HT-29 (cell line): ENCODE measurements at places on chromosomes 11 and 22. TPM values are rescaled to one million over a fixed set of nuclear protein-coding genes. Genes with fewer than 3 reads are reported as not detected.
A peak's percentile ranks its signal among the peaks of the same experiment; 100 is the strongest.

Gene ASCC2
- total RNA-seq = 52.2 and 97.2 TPM in 2 replicates

GRCh38 chr22:48268771-48269552 lies 1506.5 kb downstream of the TBC1D22A start:
- DNase-seq = peak; percentile 56

Gene HBG1
- not detected in 2 replicates for total RNA-seq

DNA sequence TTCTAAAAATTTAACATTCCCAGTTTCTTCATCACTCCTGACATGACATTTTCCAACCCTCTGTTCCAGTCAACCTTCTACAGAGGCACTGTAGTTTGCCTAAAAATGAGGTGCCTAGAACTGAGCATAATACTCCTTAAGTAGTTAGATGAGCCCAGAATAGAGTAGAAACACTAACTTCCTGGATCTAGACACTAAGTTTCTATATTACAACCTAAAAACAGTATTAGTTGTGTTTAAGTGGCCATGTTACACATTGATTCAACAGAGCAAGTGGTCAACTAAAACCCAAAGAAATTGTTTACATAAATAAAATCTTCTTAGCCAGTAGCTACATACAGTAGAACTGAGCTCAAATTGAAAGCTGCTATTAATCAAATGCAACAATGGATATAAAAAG lies 1.3 kb downstream of the HPS5 start:
- DNase-seq = no peak

- no peak for DNase-seq
Measured at GRCh38 chr22:27406389-27406861, 395.1 kb downstream of the MN1 start.

DNA sequence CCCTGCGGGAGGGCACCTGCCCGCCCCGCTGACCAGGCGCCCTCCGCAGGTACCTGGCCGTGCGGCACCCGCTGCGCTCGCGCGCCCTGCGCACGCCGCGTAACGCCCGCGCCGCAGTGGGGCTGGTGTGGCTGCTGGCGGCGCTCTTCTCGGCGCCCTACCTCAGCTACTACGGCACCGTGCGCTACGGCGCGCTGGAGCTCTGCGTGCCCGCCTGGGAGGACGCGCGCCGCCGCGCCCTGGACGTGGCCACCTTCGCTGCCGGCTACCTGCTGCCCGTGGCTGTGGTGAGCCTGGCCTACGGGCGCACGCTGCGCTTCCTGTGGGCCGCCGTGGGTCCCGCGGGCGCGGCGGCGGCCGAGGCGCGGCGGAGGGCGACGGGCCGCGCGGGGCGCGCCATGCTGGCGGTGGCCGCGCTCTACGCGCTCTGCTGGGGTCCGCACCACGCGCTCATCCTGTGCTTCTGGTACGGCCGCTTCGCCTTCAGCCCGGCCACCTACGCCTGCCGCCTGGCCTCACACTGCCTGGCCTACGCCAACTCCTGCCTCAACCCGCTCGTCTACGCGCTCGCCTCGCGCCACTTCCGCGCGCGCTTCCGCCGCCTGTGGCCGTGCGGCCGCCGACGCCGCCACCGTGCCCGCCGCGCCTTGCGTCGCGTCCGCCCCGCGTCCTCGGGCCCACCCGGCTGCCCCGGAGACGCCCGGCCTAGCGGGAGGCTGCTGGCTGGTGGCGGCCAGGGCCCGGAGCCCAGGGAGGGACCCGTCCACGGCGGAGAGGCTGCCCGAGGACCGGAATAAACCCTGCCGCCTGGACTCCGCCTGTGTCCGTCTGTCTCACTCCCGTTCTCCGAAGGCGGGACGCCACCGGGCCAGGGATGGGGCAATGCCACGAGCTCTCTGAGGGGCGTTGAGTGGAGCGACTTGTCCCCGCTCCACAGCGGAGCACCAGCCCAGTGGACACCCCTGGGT lies 1.8 kb downstream of the GALR3 start:
- no peak for DNase-seq

DNA sequence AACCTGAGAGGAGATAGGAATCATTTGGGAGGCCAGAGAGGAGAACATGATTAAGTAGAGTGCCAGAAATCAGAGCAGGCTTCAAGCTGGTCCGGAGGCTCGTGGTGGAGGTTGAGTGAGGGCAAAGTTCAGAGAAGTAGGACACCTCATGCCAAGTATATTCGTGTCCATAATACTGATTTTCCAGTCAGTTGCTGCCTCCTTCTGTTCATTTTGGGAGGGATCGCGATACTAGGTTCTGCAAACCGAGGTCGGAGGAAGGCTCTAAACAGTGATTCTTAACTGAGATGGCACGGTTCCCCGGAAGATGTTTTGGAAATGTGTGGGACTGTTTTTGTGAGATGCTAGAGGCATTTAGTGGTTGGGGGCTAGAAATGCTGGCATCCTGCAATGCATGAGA lies 13.6 kb upstream of the CD3E start:
- DNase-seq = peak; percentile 92

DNA sequence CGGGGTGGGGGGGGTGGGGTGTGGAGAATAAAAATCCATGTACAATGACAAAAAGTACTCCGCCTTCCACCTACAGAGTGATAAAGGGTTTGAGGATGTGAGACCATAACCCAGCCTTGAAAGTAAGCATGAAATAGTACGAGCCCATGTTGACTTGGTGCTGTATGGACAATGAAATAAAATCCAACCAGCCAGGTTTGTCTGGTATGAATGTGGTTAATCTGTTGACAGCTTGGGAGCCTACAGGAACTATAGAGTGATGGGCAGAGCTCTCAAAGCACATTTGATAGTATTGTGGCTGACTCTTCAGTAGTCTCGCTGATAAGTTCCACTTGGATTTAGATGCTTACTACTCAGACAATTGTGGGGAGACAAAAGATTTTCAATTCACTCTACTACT lies 48.8 kb upstream of the CD44 start:
- no peak for DNase-seq

Gene RAG2
- total RNA-seq = not detected in 2 replicates

Gene GLYATL2
- not detected in 2 replicates for total RNA-seq
